ENCODE measurements at places on chromosomes 4 and X. TPM values are rescaled to one million over a fixed set of nuclear protein-coding genes. Genes with fewer than 3 reads are reported as not detected.

GRCh38 chrX:133587818-133588217 lies 172.5 kb upstream of the GPC4 start:
- no peak for DNase-seq

DNA sequence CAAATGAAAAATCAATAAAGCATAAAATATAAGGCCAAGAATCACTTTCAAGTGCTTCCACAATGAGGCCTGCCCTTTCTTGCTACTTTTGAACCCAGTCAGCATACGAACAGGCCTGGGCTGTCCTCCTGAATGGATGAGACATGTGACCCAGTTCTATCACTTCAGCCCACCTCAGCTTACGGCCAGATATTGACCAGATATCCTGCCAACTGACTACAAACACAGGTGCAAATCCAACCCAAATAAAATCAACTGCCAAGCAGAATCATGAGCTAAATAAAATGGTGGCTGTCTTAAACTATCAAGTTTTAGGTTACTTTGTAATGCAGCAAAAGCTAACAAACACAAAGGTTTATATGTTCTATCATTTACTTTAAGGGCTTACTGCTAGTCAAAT lies 53.7 kb downstream of the PDS5A start:
- no peak for DNase-seq

The EGF gene
- polyA plus RNA-seq = 3.1 TPM

- peak; percentile 9 for DNase-seq
Observed at GRCh38 chrX:123648028-123648810, 84.6 kb downstream of the THOC2 start.

The NPNT gene
- polyA plus RNA-seq = not detected

The VBP1 gene
- 113 TPM for polyA plus RNA-seq
